Naive thymus-derived CD4-positive, alpha-beta T cell (primary cell): ENCODE measurements at places on chromosomes 3 and 15. TPM values are rescaled to one million over a fixed set of nuclear protein-coding genes. Genes with fewer than 3 reads are reported as not detected.

GRCh38 chr3:43773273-43774094 lies 82.7 kb downstream of the ABHD5 start:
- DNase-seq = no peak

DNA sequence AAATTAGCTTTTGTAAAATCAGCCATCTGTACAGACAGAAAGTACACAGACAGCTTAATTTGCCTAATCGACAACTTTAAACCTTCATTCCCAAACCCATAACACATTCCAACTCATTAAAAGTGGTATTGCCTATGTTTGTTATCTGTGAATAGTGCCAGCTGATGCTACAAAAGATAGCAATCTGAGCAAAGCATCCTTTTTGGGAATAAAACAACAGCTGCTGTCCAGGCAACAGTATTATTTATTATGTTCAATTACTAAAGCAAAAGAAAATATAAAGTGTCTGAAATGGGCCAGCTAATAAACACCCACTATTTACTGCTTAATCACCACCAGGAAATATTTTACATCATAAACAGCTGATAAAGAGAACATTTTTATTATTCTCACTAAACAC lies 134.8 kb upstream of the ABI3BP start:
- DNase-seq = no peak

DNA sequence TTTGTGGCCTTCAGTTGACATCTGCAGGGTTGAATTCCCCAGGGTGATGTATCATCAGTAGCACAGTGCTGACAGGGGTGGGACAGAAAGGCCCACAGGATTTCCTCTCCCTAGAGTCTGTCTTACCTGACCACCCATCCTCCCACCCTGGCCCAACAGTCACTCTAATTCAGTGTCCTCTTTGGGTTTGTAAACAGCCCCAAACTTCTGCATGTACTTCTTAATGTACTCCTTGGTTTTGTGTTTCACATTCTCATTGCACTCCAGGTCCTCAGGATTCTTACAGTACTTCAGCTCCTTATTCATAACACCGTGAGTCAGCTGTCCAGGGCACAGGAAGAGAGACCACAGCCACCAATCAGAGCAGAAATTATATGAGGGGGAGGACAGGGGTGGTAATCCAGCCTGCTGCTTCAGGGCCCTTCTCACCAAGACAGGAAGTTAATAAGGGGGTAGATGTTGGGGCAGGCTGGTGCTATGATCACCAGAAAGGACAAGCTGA lies 37.5 kb downstream of the NBEAL2 start:
- DNase-seq = no peak

The CHMP2B gene
- polyA plus RNA-seq = 41.2 TPM

The MYLK gene
- 0.17 TPM for polyA plus RNA-seq

- DNase-seq = no peak
These were observed 608.8 kb downstream of the FOXP1 start for GRCh38 chr3:70974747-70975146.

The ACTC1 gene
- not detected for polyA plus RNA-seq
